ENCODE measurements at places on chromosomes 1 and 21. TPM values are rescaled to one million over a fixed set of nuclear protein-coding genes. Genes with fewer than 3 reads are reported as not detected.

DNA sequence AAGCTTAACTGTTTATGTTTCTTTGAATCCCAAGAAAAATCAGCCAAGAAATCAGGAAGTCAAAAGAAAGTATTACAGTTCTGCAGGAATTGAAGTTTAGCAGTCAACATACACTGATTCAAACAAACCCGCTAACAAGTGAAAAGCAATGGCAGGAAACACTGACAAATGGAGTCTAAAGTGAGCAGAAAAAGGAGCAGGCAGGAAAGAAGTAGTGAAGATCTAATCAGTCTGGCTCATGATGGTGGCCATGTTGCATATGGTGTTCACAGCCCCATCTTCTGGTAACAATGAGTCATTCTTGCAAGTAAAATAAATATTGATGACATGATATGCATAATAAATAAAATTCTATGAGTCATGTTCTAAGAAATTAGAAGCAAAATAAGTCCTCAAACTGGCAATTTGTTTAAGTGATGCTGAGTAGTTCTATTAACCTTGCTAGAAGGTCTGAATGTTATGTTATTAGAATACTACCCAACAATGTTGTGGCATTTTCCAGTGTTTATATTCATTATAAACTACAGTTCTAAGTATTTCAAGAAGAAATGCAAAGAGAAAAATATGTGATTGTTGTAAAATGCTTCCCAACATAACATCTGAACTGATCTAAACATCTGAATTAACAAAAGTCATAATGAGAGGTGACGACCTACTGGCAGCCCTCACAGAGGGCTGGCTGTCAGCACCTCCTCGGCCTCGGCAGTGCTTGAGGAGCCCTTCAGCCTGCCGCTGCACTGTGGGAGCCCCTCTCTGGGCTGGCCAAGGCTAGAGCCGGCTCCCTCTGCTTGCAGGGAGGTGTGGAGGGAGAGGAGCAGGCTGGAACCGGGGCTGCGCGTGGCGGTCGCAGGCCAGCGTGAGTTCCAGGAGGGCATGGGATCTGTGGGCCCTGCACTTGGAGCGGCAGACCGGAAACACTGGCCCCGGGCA is 5.7 kb upstream of the ACBD6 start:
- DNase-seq, result no peak

- no peak for DNase-seq
These were observed 50.7 kb downstream of the GALNT2 start for GRCh38 chr1:230117694-230118093.

Gene MYBPH
- not detected for total RNA-seq

DNA sequence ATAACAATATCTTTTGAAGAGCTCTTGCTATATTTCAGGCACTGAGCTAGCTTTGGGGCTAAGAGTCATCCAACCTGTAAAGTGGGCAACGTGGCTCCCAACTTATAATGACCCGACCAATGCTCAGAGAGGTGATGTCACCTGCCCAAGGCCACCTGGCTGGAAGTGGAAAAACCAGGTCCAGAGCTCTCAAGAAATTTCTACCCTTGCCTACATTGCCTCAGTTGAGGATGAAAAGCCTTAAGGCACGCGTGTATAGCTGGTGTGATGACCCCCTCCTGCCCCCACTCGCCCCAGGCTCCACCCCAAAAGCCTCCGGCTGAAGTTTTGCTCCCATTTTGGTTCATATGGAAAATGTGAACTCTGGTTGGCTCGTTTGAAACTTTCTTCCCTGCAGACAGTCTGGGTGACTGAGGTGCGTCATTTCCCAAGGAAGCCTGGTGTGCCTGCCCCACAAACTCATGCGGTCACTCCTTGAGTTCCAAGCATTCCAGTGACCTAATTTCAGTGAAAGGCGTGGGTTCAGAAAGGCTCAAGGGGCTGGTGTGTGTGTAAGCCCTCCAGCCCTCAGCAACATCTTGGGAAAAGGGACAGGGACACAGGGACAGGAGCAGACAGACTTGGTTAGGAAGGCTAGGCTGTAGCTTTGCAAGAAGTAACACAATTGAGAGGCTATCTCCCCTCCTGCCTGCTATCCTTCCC is 20.5 kb downstream of the HTR1D start:
- DNase-seq, result no peak

- no peak for DNase-seq
These were observed 623 bp upstream of the BGLAP start for GRCh38 chr1:156241311-156241811.

- DNase-seq, result no peak
These were observed 91.8 kb upstream of the GJB5 start for GRCh38 chr1:34663031-34663430.

Gene MAN1C1
- total RNA-seq, result 59.8 TPM

DNA sequence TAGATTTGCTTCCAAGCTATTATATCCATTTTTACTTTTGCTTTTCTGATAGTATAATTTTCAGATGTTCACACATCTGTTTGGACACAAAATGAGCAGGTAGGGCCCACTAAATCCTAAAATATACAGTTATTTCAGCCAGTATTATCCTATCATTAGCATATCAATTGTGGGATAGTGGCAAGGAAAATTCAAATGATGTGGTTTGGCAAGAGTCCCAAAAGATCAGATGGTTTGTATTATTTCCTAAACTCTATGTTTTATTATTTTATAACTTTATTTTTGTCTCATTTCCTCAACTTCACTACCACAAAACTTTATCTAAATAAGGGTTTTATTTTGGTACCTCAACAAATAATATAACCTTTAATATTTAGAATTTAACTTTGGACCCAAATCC is 1659.6 kb downstream of the NCAM2 start:
- DNase-seq, result no peak

Gene ABCA4
- total RNA-seq, result 1.1 TPM

Gene KCNJ15
- 1.1 TPM for total RNA-seq

DNA sequence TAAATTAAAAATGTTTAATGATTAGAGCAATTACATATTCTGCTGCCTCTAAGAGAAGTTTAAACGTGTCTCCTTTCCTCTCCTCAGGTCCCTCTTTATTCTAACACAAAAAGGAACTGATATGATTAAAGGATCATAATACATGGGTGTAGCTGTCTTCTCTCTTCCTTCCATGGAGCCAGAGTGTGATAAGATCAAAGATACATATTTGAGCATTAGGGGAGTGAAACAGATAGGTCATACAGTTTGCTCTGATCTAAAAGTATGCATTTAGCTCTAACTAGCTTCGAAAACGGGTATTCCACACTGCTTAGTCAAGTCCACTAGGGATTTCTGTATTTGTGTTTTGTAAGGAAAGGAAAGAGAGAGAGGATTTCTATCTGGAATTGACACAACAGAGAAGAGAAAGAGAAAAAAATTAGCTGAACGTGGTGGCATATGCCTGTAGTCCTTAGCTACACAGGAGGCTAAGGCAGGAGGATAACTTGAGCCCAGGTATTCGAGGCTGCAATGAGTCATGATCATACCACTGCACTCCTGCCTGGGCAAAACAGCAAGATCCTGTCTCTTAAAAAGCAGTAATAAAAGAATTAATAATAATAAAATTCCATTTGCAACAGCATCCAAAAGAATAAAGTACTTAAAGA is 63.1 kb downstream of the CDC42BPA start:
- DNase-seq, result no peak

DNA sequence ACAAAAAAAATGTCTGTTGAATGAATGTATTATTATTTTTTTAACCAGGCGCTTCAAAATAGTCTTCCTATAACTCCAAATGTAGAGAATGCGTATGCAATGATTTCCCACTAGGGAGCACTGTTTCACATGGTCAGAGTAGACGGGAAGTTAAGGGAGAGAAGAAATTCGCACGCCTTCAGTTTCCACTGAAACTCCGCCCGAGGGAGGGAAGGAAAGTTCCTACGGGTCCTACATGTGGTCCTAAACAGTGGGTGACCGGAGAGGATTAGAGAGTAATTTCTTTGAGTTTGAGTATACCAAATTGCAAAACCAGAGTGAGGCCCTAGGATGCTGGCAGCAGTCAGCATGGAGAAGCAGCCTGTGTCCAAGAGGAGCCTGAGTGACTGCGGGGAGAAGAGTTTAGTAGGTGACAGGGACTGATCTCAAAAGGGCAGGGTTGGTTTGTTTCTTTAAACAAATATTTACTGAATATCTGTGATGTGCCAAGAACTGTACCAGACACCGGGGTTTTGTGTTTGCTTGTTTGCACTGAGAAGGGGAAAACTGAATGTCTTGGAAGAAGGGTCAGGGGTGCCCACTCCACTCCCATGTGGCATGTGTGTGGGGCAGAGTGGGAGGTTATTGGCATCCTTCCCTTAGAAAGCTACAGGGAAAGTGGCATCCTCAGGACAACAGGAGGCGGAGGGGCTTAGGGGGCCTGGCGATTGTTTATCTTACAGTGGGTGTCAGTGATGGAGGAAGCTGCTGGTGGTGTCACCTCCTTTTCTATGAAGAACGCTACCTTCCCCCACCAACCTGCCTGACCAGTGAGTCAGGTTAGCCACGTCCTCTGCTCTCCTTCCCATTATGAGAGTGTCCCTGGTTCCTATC is 22.8 kb downstream of the RNU5D-1 start:
- no peak for DNase-seq

Gene ACTA1
- not detected for total RNA-seq

DNA sequence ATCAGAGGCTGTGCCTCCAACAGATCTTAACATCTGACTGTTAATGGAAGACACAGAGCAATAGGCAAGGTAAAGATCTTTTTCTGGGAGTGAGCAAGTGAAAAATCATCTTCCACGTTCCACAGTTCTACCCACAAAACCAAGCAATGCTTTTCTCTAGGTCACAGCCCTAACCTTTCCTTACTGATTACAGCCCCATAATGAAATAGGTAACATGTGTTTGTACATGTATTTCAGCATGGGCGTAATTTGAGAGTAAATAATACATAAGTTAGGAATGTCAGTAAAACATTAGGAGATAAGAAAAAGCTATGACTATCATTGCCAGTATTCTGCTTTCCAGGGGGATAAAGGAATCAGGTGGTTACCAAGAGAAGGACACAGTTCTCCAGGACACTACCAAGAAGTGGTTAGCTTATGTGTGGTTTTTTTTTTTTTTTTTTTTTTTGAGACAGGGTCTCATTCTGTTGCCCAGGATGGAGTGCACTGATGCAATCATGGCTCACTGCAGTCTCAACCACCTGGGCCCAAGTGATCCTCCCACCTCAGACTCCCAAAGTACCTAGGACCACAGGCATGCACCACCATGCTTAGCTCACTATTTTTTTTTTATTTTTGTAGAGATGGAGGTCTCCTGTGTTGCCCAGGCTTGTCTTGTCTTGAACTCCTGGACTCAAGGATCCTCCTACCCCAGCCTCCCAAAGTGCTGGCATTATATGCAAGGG is 72.0 kb downstream of the DAP3 start:
- DNase-seq, result no peak

DNA sequence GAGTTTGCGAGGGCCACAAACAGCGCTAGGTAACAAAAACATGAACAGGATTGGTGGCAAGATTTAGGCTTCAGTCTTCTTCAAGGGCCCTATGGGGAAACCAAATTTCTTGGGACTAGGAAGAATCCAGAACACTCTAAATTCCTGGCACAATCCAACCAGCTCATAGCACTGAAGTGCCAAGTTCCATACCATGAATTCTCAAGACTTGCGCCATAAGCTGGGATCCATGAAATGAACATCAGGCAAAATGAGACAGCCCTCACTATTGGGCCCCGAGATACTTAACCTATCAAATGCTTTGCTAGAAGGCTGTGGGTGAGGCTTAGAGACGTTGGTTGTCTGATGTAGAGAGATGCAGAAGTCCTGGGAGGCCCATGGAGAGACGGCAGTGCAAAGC is 322.1 kb downstream of the PAPPA2 start:
- DNase-seq, result no peak

Gene HES3
- total RNA-seq, result not detected

DNA sequence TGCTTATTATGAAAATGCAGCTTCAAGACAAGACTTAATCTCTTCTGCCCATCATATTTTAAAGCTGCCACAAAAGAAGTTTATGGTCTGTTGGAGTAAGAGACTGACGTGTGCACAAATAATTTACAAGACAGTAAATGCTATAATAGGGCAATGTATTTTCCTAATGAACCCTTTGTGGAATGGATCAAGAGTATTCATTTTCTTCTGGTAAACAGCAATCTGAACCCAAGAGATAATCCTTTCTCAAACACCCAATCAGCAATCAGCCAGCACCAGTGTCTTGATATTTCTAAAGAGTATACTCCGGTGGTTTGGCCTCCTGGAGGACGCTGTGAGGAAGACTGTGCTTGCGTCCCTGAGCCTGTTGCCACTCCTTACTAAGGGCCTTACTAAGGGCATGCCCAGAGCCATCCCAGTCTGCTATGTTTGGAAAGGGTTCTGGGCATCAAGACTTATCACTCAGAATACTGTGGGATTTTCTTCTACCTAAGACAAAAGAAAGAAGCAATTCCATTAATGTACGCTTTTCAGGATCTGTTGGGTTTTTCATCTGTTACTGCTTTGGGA is 48.8 kb upstream of the LRRC8D start:
- no peak for DNase-seq

Gene GJB4
- not detected for total RNA-seq

DNA sequence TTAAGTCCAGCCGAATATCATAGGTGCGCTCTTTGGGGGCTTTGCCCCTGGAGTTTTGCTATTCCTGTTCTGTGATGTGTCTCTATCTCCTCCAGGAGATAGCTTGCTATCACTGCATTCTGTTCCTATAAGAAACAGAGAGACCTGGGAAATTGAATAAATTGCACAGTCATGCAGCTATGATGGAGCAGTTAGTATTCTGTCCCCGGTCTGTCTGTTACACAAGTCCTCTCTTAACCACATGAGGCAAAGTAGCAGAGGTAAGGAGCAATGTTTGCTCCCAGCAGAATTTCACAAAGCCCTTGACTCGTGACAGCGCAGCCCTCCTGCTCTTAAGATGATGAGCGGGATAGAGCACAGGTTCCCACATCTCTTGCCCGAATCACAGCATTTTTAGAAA is 63.9 kb upstream of the GRHL3 start:
- no peak for DNase-seq

DNA sequence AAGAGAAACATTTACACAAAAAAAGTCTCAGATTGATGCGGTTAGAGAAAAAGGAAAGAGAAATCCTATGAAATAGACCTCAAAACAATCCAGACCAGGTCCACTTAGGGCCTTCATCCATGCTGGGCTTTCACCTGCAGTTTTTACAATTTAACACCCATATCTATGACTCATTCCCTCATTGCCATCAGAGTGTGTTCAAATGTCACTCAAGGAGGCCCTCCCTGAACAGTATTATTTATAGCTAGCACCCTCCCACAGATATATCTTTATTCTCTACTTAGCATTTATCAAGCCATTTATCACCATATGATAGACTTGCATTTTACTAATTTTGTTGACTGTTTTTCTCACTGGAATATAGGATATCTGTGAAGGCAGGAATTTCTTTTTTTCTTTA is 824 bp upstream of the KRTAP21-3 start:
- DNase-seq, result no peak

DNA sequence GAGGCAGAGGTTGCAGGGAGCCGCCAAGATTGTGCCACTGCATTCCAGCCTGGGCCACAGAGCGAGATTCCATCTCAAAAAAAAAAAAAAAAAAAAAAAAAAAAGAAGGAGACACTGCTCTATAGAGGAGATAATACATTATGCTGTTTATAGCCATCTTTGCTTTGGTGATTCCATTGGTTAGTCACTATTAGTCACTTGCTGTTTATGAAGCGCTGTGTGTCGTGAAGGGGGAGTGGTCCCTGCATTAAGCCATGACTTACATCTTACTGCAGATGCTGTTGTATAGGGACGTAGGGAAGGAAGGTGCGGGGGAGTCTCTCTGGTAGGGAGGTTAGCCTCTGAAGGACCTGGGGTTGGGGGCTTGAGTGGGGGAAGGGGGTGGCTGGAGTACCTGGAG is 48.3 kb downstream of the HUNK start:
- DNase-seq, result no peak

Gene TSPEAR
- total RNA-seq, result 0.67 TPM

Data from dorsolateral prefrontal cortex (tissue), 122 donors.